ENCODE measurements at places on chromosomes 12 and 14. TPM values are rescaled to one million over a fixed set of nuclear protein-coding genes. Genes with fewer than 3 reads are reported as not detected.

Gene RPS6KL1
- total RNA-seq: 16.2 TPM

Gene SLC8B1
- 44.2 TPM for total RNA-seq

Gene LALBA
- total RNA-seq: not detected

DNA sequence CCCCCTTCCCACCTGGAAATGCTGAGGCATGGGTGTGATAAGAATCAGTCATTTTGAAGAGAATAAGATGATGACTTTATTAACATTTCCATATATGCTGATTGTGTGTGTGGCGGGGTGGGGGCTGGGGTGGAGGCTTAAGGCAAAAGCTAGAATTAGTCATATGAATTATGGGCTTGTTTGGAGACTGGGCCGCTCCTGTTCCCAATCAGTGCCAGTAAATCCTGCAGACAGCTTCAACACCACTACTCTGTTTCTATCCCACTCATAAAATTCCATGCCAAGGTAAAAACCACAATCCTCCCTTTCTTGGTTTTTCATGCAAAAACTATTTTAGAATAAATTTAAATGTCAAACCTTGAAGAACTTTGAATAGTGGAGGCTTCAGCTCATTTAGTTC is 29.9 kb upstream of the SLC38A2 start:
- no peak for DNase-seq

- DNase-seq: no peak
Observed at GRCh38 chr12:101021442-101021841, 188.6 kb downstream of the SLC5A8 start.

GRCh38 chr14:32578181-32578580 is 249.1 kb downstream of the AKAP6 start:
- DNase-seq: no peak

DNA sequence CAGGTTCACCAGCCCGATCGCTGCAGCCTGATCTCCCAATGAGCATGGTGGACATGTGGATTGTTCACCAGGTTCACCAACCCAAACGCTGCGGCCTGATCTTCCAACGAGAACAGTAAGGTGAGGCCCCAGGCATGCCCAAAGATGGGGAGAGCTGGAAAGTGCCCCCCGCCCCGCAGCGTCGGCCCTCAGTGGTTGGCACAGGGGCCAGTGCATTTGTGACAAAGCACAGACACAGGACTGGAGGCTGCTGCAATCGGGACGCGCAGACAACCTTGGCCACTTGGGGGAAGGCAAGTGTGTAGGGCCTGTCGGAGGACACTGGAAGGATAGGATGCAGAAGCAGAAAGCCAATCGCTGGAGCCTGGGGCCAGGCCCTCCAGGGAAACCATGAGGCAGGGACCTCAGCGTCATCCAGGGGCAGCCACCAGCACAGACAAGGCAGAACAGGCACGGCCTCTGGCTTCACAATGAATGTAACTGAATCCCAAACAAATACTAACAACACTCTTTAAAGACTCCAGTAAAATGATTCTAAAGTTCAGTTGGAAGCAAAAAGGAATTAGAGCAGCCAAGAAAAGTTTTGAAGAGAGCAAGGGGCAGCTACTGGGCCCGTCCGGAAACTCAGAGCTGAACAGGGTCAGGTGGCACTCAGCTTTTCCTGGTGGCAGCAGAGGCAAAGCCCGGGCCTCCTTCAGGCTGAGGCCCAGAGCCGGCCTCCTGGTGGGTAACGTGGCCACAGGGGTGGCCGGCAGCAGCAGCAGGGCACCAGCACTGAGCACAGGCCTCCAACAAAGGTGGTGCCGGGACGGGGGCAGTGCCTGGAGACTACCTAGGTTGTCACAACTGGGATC is 13.3 kb downstream of the BRF1 start:
- no peak for DNase-seq

- DNase-seq: peak; percentile 56
Observed at GRCh38 chr14:87935886-87936285, 57.1 kb downstream of the GALC start.

DNA sequence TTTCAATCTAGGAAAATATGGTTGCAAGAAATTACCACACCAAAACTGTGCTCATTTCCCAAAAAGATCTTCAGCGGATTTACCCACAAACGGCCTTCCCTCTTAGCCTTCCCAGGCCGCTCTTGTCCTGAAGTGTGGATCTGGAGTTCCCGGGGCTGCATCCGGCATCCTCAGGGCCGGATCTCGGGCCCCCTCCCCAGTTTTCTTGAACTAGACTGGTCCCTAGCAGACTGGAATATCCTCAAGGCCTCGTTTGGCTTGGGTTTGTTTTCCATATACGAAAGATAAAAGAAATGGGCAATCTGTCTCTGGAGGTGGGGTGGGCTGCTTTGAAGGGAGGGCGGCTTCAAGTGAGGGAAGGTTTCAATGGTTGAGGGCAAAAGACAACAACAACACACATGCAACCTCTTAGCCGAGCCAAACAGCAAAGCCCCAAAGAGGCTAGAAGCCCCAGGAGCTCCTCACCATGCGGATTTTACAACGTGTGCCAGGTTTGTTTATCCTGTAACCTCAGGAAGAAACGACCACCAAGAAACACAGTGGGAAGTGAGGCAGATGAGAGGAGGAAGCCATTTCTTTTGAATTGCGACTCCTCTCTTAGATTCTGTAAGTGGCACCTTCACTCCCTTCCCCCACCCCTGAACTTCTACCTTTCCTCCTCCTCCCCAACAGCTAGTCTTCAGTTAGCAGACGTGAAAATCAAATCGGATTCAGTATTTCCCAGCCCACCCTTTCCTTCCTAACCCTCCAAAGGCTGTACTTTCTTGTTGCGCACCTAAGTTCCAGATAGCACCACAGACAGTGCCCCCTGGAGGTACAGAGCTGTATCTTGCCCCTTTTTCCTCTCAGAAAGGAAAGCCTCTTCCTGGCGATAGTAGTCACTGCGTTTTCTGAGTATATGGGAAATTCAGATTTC is 2.6 kb downstream of the MYF6 start:
- no peak for DNase-seq

GRCh38 chr14:73725116-73726024 is 11.2 kb upstream of the PNMA1 start:
- no peak for DNase-seq

DNA sequence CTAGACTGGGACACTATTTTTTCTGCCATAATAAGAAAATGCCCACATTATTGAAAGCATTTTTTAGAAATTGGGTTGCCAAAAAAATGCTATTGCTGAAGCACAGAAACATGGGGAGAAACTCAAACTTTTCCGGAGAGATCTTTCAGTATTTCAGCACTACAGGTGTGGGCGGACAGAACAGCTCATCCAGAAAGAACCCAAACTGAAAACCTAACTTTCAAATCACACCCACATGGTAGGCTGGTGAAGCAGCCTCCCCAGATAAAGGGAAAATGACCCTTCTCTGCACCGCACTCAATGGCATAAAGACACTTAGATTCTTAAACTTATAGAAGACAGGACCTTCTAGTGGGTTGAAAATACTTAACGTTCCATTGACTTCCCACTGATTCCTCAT is 62.3 kb upstream of the TMPO start:
- DNase-seq: no peak

GRCh38 chr12:127722611-127723010 is 544.4 kb upstream of the TMEM132C start:
- DNase-seq: no peak

DNA sequence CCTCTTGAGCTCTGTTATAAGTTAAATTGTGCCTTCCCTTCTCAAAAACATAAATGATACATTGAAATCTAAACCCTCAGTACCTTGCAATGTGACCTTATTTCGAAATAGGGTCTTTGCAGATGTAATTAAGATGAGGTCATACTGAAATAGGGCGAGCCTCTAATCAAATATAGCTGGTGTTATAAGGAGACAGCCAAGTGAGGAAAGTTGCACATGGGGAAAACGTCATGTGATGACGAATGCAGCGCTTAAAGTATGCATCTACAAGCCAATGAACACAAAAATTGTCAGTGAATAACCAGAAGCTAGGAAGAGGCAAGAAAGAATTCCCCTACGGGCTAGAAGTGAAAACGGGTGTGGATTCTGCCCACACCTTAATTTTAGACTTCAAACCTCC is 305.2 kb upstream of the FOXG1 start:
- no peak for DNase-seq

- no peak for DNase-seq
Observed at GRCh38 chr14:54001189-54001878, 44.7 kb upstream of the BMP4 start.

DNA sequence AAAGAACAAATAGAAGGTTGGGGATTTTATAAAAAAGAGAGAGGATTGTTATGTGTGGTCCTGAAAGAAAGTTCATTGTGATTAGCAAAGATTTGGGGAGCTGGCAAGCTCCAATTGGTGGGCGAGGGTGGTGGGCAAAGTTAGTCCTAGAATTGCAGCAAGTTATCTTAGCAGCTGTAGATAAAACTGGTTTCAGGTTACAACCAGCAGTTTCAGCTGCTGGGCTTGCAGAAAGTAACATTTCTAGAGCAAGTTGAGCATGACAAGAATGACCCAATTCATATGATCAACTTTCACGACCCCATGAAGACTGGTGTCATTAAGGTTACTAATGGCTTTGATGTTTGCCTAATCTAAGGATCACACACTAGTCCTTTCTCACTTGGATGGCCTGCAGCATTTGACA is 177.9 kb upstream of the NUDT4 start:
- no peak for DNase-seq
